ENCODE measurements at places on chromosomes 4 and X.

DNA sequence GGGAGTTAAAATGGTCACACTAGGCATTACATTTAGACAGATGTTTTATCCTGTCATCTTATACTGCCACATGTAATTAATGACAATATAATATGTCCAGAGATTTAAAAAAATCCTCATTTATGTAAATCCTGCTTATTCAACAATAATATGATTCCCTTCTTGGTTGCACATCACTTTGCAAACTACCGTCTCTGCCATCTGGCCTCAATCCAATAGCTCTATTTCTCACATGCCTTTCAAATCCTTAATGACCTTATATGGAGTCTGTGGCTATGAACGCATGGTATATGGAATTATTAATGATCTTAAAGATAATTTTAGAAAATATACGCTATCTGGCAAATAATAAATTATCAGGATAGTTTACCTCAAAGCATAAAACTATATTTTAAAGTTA, 144.5 kb downstream of the NPNT start:
- DNase-seq, result no peak

- DNase-seq, result no peak
These were observed 475.9 kb upstream of the GALNT7 start for GRCh38 chr4:172692701-172693100.

DNA sequence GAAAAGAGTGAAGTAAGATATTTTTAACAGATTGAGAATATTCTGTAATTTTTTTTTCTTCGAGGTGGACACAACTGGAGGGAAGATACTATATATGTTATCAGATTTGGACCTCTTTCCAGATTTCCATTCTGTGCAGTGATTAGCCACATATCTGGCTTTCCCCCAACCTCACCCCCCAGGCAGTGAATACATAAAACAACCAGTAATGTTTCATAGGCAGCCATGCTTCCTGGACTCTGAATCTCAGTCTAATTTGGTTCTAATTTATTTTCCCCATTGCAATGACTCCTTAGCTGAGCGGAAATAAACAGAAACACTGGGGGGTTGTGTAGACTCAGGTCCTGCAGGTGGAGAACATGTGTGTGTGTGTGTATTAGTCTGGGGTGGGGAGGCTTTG, 226.5 kb downstream of the FBXW7 start:
- DNase-seq, result no peak

GRCh38 chrX:19064175-19064574, 58.1 kb downstream of the ADGRG2 start:
- no peak for DNase-seq

GRCh38 chr4:25728886-25729285, 73.2 kb downstream of the SLC34A2 start:
- no peak for DNase-seq

Measured in activated B cell treated with CpG ODN at 0.5 μM for 24 hours (primary cell).